A172 (cell line): ENCODE measurements at places on chromosomes 3 and 15.

GRCh38 chr3:120160050-120160449 is 65.8 kb upstream of the GSK3B start:
- DNase-seq = peak; percentile 79

GRCh38 chr3:44265815-44266214 is 24.1 kb downstream of the TOPAZ1 start:
- no peak for DNase-seq

DNA sequence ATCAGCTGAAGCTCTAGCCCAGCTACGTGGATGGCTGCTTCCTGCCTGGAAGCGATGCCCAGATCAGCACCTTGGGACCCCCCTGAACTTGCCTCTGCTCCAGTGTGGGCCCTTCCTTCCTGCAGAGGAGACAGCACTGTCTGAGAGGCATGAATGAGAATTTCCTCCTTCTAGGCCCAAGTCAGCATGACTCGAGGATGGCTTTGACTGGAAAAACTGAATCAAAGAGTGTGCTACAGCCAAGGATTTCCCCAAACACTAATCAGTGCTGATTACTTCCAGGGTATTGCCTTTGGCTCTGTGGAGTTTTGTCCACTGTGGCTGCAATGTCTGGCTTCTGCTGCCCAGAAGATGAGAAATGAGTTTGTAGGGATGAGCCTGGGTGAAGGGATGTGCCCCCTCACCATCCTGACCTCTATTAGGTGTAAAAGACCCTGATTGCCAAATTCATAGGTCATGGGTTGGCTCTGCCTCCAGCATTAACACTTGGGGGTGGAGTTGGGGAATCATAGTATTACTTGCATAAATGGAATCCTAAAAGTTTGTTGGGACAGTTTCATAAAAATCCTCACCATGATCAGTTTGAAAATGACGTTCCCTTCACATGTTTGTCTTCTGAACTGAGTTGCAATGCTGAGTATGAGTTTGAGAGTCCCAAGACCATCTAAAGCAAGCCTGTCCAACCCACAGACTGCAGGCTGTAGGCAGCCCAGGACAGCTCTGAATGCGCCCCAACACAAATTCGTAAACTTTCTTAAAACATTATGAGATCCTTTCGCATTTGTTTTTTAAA is 36.7 kb downstream of the FLNB start:
- no peak for DNase-seq

- peak; percentile 4 for DNase-seq
Measured at GRCh38 chr3:148106062-148106461, 591.6 kb upstream of the AGTR1 start.

DNA sequence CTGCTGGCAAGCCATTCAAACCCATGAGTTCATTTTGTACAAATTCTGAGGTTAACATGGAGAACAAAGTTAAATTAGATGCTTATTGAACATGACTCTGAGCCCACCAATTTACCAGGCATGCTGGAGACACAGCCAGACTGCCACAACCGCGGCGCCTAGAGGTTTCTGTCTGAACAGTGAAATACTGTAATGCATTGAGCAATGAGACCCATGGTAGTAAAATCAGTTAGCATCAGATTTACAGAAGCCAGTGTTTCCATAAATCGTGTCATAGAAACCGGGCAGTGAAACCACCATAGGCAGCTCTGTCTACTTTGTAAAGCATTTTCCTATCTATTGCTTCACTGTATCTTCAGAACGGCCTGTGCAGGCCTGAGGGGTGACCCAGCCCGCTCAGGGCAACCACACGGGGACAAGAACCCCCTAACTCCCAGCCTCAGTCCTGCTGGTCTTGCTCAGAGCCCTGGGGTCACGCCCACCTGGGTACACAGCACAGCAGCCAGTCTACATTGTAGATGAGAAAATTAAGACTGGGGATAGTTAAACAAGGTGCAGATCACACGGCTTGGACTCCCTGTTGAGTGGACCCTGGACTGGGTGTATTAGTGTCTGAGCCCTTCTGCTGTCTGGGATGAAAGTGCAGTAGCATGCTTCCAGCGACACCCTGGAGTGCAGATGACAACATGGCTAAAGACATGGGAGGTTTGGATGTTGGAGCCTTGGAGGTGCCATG is 44.2 kb downstream of the MGLL start:
- no peak for DNase-seq

GRCh38 chr3:106573605-106574004 is 704.8 kb upstream of the CBLB start:
- no peak for DNase-seq

DNA sequence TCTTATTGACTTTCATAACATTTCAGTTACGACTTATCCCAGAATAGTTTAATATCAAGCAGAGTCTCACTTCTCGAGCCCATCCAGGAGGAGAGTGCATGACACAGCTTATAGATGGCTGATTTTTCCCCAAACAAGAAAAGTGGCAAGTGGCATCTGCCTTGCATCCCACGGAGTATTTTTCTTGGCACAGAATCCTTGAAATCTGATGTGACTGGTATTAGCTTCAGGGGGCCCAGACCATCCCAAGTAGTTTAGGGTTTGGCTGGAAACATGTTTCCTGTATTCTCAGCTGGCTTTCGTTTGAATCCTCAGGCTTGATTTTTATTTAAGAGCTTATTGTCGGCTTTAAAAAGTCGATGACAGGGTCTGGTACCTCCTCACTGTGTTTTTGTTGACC is 20.7 kb upstream of the FBXL22 start:
- no peak for DNase-seq

- DNase-seq = no peak
Measured at GRCh38 chr3:51642462-51642861, 28.6 kb upstream of the TEX264 start.

DNA sequence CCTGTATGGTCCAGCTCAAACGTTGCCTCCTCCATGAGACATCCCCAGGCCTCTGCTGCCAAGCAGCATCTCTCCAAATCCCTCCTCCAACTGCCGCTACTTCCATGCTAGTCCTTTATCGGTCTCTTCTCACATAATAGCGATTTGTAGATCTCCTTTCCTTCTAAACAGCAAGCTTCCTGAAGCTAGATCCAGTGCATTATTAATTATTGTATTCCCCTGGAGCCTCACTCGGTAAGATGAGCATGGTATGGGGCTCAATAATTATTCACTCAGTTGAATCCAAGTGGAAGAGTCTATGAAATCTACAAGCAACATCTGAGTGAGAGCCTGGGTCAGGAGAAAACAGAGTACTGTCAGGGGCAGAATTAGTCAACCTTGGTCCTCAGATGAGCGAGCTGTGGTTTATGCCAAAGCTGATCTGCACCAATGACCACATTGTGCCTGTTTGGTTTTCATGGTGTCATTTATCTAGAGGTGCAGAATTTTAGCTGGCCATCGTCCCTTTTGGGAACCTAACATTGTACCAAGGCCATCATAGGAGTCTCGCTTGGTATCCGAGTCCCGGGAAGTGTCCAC is 93.8 kb upstream of the UBE2E1 start:
- no peak for DNase-seq

DNA sequence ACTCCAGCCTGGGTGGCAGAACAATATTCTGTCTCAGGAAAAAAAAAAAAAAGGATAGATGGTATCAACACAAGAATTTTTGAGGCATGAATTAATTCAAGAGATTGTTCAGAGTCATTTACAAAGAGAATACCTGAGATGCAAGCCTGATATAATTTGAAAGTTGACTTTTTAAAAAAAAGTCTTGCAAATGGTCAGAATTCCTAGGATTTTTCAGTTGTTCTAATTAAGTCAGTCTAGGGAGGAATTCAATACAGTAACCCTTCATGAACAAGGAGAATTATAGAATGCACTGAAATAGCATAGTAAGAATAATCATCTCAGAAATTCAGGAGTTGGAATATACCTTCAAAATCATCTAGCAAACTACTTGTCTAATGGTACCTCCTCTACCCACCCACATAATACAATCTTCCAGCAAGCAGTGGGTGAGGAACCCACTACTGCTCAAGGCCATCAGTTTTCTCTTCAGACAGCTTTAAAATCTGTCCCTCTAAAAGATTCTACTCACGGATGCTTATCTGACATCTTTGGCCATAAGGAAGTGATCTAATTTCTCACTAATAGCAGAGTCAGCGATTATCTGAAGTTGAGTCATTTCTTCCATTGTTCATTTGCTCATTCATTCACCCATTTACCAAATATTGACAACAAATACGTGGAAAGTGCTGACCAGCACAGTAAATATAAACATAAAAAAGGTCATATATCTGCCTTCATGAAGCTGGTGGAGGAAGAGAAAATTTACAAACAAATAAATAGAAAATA is 159.6 kb downstream of the GREM1 start:
- no peak for DNase-seq

DNA sequence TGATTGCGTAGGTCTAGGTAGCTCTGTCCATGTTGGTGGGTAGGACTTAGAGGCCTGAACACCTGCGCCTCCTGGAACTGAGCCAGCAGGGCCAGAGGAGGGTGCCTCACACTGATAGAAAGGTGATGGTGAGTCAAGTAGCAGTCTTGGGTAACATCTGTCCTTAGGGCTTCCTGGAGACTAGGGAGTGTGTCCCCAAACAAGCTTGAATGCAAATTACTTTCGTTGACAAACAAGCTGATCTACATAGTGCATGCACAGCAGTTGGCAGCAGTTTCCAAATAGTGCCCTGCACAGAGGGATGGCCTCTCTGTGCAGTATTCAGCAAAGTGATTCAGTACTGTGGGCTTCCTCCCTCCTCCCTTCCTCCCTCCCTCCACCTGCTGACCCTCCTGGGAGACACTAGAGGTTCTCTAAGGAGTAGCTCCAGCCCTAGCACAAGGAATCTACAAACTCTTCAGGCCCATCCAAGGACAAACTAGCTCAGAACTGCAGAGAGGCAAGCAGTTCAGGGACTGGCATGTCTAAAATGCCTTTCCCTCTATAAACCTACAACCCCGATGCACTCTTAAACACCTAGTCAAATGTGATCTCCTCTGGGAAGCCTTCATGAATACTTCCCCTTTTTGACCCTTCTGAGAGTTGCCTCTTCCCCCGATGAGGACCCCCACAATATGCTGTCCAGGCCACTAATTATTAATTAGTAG is 61.0 kb downstream of the TLE3 start:
- no peak for DNase-seq
